ENCODE measurements at places on chromosomes 6 and 20. TPM values are rescaled to one million over a fixed set of nuclear protein-coding genes. Genes with fewer than 3 reads are reported as not detected.

The MACROD2 gene
- total RNA-seq, result not detected

The EDN1 gene
- 8.6 TPM for total RNA-seq

The SLC22A16 gene
- total RNA-seq, result not detected

DNA sequence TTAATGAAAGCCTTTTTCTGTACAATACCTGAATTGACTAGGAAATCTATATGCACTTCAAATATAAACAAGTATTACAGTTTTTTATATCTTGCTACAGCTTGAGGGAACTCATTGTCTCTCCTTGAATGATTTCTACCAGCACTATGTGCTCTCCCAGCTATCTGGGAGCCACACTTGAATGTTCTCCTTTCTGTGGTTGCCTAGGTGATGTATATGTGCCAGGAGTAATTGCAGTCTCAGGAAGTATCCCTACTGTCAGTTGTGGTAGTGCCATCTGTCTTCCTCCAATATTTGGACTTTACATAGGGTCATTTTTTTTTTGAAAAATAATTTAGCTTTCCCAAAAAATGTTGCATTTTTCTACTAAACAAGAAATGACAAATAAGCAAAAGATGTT, 288.0 kb upstream of the PLCB4 start:
- DNase-seq, result no peak

- no peak for DNase-seq
These were observed 40.4 kb upstream of the PIM1 start for GRCh38 chr6:37129566-37129965.

- DNase-seq, result peak; percentile 69
These were observed 1.4 kb upstream of the CEP43 start for GRCh38 chr6:166997768-166998255.

GRCh38 chr6:155079985-155080452, 84.9 kb downstream of the TIAM2 start:
- DNase-seq, result no peak

DNA sequence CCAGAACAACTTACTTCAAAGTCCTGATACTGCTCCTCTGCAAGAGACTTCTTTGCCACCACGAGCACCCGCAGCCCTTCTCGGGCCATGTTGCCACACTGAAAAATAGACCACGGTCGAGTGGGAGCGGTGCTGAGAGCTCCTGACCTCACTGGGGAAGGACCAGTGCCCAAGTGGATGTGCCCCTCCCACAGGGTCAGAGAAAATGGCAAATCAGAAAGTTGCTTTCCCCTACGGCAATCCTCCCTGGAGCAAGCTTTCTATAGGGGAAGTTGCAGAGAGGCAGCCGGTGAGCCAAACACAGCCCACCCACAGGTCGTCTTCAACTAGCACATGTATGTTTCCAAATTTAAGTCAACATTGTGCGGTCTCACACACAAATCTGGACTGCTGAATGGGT, 85.1 kb upstream of the NFATC2 start:
- DNase-seq, result no peak

GRCh38 chr6:781350-781961, 88.5 kb upstream of the EXOC2 start:
- DNase-seq, result no peak

DNA sequence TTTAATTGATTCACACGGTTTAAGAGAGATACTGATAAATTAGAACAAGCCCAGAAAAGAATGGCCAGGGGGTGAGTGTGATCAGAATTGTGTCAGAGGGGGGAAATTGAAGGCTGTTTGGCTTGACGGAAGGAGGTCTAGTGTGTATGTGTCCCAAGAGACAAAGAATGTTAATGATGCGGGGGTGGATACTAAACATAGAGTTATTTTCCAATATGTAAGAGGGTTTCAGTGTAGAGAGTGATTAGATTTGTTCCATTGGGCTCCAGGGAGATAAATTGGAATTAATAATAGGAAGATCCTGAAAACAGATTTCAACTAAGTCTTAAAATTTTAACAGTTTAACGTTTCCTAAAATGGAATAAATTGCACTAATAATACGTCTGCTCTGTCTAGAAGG, 38.1 kb upstream of the UTRN start:
- no peak for DNase-seq

GRCh38 chr6:53986165-53986720, 125.0 kb upstream of the MLIP start:
- DNase-seq, result peak; percentile 70

GRCh38 chr6:46706464-46706863, 18.8 kb downstream of the TDRD6 start:
- no peak for DNase-seq

GRCh38 chr20:23085436-23086055, 578 bp downstream of the CD93 start:
- no peak for DNase-seq
